ENCODE measurements at places on chromosomes 6 and 20. TPM values are rescaled to one million over a fixed set of nuclear protein-coding genes. Genes with fewer than 3 reads are reported as not detected.

Gene EPB41L1
- 10.3 TPM for total RNA-seq

Gene SLC17A1
- total RNA-seq: not detected

Gene CTSA
- 116 TPM for total RNA-seq

Gene PPP1R16B
- total RNA-seq: under 0.01 TPM

Gene DCDC2
- total RNA-seq: not detected

- DNase-seq: peak; percentile 51
These were observed 146.9 kb upstream of the BEND6 start for GRCh38 chr6:56807989-56808337.

- peak; percentile 99 for DNase-seq
These were observed 84.3 kb upstream of the RALY start for GRCh38 chr20:33909331-33909921.

DNA sequence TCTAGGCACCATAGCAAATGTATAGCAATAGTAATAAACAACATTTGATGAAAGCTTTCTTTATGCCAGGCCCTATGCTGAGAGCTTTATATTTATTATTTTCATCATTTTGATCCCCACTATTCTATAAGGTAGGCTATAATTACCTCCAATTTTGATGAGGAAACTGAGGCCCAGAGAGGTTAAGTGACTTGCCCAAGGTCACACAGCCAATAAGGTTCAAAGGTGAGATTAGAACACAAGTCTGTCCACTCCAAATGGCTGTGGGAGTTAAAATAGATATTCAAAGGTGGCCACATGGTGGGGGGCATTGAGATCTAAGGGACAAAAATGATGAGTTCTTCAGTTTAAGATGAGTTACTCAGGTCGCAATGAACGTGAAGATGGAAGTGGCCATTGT lies 269.9 kb downstream of the BMP7 start:
- no peak for DNase-seq

DNA sequence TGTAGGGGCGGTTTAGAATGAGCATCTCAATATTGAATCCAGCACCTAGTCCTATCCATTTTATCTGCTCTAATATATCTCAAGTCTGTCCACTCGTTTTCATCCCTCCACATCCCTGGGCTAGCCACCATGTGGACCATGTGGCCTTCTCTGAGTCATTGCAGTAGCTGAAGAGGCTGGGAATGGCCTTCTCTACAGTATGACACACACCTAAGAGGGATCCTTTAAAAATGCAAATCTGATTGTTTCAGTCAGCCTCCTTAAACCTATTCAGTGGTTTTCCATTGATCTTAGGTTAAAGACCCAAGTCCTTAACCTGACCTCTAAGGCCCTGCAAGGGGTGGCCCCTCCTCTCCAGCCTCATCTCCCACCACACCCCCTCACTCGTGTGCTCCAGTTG lies 9.4 kb downstream of the RING1 start:
- DNase-seq: no peak

DNA sequence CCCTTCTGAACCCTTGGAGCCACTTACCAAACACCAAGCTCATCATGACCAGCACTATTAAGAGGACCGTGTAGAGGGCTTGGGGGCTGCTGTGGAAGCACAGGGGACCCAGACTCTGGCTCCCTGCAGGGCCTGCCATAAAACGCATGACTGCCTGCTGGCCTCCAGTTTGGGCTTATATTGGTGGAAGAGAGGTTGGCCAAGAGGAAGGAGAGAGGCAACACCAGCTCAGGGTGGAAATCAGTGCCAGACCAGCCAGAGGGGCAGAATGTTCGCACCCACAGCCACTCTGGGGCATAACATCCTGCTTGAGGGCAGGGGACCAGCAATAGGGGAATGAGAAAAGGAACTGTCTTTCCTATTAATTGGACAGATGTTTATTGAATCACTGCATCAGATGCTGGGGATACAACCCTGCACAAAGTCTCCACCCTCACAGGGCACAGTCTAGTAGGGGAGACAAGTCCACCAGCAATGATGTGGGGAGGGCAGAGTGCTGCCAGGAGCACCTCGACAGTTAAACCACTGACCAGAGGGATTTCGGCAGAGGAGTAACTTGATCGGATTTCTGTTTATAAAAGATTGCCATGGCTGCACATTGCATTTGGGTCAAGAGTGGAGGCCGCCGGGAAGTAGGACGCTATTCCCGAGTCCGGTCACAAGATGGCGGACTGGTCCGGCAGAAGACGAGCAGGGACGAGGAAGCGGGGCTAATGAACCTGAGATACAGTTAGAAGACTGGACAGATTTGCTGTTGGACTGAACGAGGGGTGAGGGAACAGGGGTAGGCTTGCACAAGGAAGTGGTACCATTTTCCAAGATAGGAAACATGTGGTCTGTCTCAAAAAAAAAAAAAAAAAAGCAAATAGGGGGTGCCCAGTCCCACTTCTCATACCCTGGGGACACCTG lies at the start of gene LY6G5C:
LY6G5C (minus strand) TSS at position 842 of the 909 bp plus-strand sequence; CDS start at position 148, 694 bp downstream.
- DNase-seq: peak; percentile 85

DNA sequence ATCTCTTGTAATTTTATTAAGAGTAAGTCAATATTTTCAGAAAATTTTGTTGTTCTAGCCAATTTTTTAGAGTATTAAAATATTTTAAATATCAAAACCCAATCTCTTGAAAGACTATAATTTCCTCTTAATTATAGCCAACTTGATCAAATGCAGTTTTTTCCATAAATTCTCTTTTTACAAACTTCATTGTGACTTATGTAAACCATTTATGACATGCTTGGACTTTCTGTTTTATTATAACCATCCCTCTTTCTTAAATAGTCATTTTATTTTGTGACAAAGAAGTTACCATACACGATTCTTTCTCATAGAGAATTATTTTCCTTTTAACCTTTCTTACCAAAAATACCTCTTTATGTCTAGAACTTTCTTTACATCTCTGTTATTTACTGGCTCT lies 1075.5 kb downstream of the KHDRBS2 start:
- DNase-seq: no peak

DNA sequence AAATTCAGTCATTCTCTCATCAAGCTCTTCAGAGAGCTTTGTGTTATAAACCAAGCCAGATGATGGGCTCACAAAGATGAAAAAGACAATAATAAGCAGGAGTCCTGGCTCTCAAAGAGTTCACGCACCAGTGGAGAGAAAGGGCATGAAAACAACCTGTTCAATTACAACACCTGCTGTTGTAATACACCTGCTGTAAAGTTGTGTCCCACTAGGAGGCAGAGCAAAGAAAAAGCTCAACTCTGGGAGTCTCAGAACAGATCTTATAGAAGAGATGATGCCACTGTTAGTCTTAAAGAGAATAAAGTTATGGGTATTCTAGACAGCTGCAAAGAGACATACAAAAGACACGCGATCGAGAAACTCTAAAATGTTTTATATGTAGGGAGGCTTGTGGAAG lies 100.6 kb downstream of the DCDC2 start:
- no peak for DNase-seq

DNA sequence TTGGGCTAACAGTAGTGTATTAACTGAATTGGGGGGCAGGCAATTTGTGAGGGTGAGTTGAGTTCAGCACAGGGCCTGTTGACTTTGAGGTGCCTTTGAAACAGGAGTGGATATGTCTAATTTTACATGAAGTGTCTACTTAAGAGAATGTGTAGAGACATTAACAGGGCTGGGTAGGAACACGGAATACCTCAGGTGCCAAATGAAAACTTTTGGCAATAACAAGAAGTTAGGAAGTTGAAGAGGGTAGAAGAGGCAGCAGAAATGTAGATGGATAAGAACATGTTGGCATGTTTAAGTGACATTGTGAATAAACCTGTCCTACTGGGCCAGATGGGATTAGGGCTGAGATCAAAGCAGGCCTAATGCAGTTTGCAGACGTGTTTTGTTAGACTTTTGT lies 117.0 kb downstream of the SLC16A10 start:
- no peak for DNase-seq

Measured in fibroblast of lung (primary cell).